ENCODE measurements at places on chromosomes 1 and 21.

- no peaks in the 10 kb centered on the region for H3K27me3 ChIP-seq
- no peaks in the 10 kb centered on the region for H3K4me1 ChIP-seq
- H3K36me3 ChIP-seq, result no peaks in the 10 kb centered on the region
- H3K27ac ChIP-seq, result no peak overlapping the region
Observed at GRCh38 chr1:244965185-244966030, 101.1 kb upstream of the HNRNPU start.

- no peak for DNase-seq
- H3K4me3 ChIP-seq, result no peak within 1 kb of the TSS
- peaks cover 12% of the 10 kb centered on the region for H3K4me1 ChIP-seq
- no peaks in the 10 kb centered on the region for H3K36me3 ChIP-seq
- H3K27me3 ChIP-seq, result no peaks in the 10 kb centered on the region
Observed at GRCh38 chr1:32250893-32251716, at the start of gene LCK. Gene LCK (plus strand): TSS chr1:32251265. CDS start chr1:32274330, 23,065 bp downstream.

DNA sequence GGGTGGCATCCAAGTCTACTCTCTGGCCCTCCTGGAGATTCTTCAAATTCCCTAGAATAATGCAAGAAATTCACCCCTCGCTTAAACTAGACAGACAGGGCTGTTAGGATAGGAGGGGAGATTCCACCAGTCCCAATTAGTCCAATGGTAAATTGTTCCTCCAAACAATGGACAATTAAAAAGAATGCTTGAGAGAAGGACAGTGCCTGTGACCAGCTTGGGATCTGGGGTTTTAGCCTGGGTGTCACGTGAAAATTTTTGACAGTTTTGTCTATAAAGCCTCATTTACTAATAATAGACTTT is 177.7 kb upstream of the RAB4A start:
- H3K27ac ChIP-seq, result no peak overlapping the region
- no peaks in the 10 kb centered on the region for H3K36me3 ChIP-seq
- peaks cover 8% of the 10 kb centered on the region for H3K4me1 ChIP-seq
- H3K4me3 ChIP-seq, result no peak overlapping the region
- no peaks in the 10 kb centered on the region for H3K27me3 ChIP-seq
- no peak for DNase-seq

- H3K4me1 ChIP-seq, result peaks cover 3% of the 10 kb centered on the region
- H3K27ac ChIP-seq, result no peak overlapping the region
- H3K4me3 ChIP-seq, result no peak overlapping the region
- H3K36me3 ChIP-seq, result no peaks in the 10 kb centered on the region
- no peaks in the 10 kb centered on the region for H3K27me3 ChIP-seq
Observed at GRCh38 chr1:209191262-209191634, 392.3 kb upstream of the CAMK1G start.

- no peak overlapping the region for H3K27ac ChIP-seq
- no peak overlapping the region for H3K4me3 ChIP-seq
- no peaks in the 10 kb centered on the region for H3K27me3 ChIP-seq
Observed at GRCh38 chr1:181173761-181174447, 85.4 kb downstream of the IER5 start.

DNA sequence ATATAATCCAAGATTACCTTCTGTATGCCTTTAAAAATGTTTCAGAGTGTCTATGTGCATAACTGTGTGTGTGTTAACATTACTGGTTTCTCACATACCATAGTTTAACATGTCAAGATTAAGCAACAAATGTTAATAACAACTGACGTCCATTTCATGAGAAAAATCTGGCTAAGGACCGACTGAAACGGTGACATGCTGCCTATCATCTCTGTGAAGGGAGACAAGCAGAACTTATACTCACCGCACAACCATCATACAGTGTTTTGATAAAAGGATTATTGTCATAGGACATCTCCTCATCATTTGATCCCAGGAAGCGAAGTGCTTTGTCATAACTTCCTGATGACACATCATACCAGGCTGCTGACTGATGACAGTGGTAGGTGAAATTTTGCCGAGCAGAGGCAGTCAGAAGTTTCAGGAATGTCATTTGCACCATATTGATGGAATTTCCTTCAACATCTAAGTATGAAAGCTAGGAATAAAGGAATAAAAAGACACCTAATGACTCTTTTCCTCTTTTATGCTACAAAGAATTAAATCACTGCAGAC is 228.8 kb downstream of the COL11A1 start:
- no peaks in the 10 kb centered on the region for H3K36me3 ChIP-seq
- no peak overlapping the region for H3K4me3 ChIP-seq
- no peaks in the 10 kb centered on the region for H3K27me3 ChIP-seq

GRCh38 chr1:24345334-24345733 is 26.2 kb downstream of the GRHL3 start:
- no peaks in the 10 kb centered on the region for H3K36me3 ChIP-seq
- no peaks in the 10 kb centered on the region for H3K4me1 ChIP-seq
- no peak for DNase-seq
- no peak overlapping the region for H3K4me3 ChIP-seq

DNA sequence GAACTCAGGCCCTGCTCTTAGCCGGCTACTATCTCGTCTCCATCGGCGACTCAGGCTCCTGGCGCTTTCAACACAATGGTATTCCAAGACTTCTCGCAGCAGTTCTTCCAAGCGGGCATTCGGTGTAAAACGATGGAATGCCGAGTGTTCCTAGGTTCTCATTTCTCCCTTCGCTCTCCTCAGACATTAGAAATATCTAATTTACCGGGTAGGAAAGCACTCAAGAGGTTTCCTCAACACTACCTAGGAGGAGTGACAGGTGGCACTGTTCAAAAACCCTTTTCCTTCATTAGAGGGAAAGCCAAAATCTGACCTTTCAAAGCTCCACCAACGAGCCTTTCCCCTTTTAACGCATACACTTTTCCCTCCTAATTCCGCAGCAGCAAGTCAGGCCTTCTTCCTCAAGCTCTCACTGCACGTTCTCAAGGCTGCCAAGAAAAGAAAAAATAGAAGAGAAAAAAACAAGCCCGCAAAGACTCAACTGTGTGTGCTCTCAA is 601 bp downstream of the UBE2G2 start:
- peaks cover 19% of the 10 kb centered on the region for H3K4me1 ChIP-seq
- no peaks in the 10 kb centered on the region for H3K36me3 ChIP-seq
- H3K4me3 ChIP-seq, result peak overlapping the region; percentile 77

- H3K4me3 ChIP-seq, result no peak overlapping the region
- H3K4me1 ChIP-seq, result no peaks in the 10 kb centered on the region
- no peaks in the 10 kb centered on the region for H3K27me3 ChIP-seq
- H3K36me3 ChIP-seq, result no peaks in the 10 kb centered on the region
- no peak for DNase-seq
Observed at GRCh38 chr1:44267438-44267837, 54.2 kb downstream of the DMAP1 start.

- H3K4me3 ChIP-seq, result no peak within 1 kb of the TSS
- H3K27ac ChIP-seq, result no peak within 1 kb of the TSS
- DNase-seq, result no peak
- no peaks in the 10 kb centered on the region for H3K27me3 ChIP-seq
Observed at GRCh38 chr1:153040950-153041631, at the start of gene SPRR2D. Gene SPRR2D (minus strand): TSS chr1:153041120. CDS start chr1:153040346, 774 bp downstream.

GRCh38 chr21:44347911-44348451 is 5.4 kb upstream of the TRPM2 start:
- H3K27ac ChIP-seq, result no peak overlapping the region
- peaks cover 8% of the 10 kb centered on the region for H3K4me1 ChIP-seq
- DNase-seq, result no peak
- no peaks in the 10 kb centered on the region for H3K27me3 ChIP-seq
- H3K36me3 ChIP-seq, result no peaks in the 10 kb centered on the region

GRCh38 chr1:113769601-113769970 is 10.3 kb upstream of the PHTF1 start:
- H3K4me1 ChIP-seq, result no peaks in the 10 kb centered on the region
- H3K4me3 ChIP-seq, result no peak overlapping the region

DNA sequence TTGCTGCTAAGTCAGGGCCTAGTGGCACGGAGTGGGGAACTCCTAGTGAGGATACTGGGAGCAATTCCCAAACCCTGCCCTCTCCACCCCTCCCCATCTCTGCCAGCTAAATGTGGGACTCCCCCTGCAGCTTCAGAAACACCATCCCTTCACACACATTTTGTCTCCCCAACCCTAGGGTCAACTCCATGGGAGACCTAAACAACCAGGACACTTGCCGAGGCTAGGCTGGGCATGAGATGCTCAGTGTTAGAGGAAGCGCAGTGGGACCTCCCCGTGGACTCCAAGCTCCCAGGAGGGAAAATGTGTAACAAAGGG is 1.5 kb downstream of the RNF186 start:
- H3K4me3 ChIP-seq, result no peak overlapping the region
- H3K4me1 ChIP-seq, result peaks cover 47% of the 10 kb centered on the region
- no peak overlapping the region for H3K27ac ChIP-seq
- H3K36me3 ChIP-seq, result no peaks in the 10 kb centered on the region

DNA sequence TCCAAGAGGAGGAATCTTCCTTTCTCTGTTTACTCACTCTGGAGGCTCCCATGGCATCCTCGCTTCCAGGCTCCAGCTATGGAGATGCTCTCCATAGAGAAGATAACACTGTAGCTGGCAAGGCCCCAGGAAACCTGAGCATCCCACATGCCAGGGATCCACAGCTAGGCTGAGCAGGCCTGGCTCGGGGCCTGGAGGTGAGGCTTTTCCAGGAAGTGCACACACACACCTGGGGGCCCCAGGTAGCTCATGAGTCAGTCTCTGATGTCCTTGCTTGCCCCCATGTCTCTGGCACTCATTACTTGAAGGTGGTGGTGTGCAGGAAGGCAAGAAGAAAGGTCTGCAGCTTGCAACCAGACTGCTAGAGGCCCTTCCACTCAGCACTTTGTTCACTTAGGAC is 5.5 kb upstream of the LCE5A start:
- no peak for DNase-seq
- no peaks in the 10 kb centered on the region for H3K36me3 ChIP-seq
- no peaks in the 10 kb centered on the region for H3K4me1 ChIP-seq
- no peak overlapping the region for H3K4me3 ChIP-seq
- H3K27me3 ChIP-seq, result no peaks in the 10 kb centered on the region
- H3K27ac ChIP-seq, result no peak overlapping the region

DNA sequence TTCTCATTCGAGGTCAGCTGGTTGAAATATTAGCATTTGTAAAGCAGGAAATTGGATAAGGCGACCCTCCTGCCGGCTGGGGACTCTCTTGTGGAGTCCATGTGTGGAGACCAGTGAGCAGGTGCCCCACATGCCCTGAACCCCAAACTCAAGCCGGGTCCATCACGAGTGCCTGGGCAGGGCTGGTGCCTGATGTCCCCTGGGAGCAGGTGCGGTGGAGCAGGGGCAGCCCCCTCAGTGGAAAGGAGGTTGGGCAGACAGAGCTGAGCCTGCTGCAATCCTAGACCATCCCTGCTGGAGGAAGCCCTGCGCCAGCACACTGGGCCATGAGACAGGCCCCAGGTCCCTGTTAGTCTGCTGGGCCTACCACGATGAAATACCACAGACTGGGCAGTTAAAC is 395.6 kb downstream of the NPHP4 start:
- peaks cover 6% of the 10 kb centered on the region for H3K4me1 ChIP-seq
- no peaks in the 10 kb centered on the region for H3K36me3 ChIP-seq
- peaks cover 2% of the 10 kb centered on the region for H3K27me3 ChIP-seq
- no peak overlapping the region for H3K27ac ChIP-seq

- no peaks in the 10 kb centered on the region for H3K27me3 ChIP-seq
- H3K4me3 ChIP-seq, result no peak overlapping the region
- no peak for DNase-seq
- no peak overlapping the region for H3K27ac ChIP-seq
- H3K4me1 ChIP-seq, result peaks cover 17% of the 10 kb centered on the region
Observed at GRCh38 chr1:19648239-19648638, 4.1 kb downstream of the NBL1 start.

- H3K27ac ChIP-seq, result no peak overlapping the region
- H3K4me1 ChIP-seq, result no peaks in the 10 kb centered on the region
- no peaks in the 10 kb centered on the region for H3K27me3 ChIP-seq
- no peak for DNase-seq
Observed at GRCh38 chr1:228297822-228298221, 90.0 kb downstream of the OBSCN start.

- H3K36me3 ChIP-seq, result peaks cover 8% of the 10 kb centered on the region
- no peak overlapping the region for H3K27ac ChIP-seq
- H3K4me1 ChIP-seq, result no peaks in the 10 kb centered on the region
- no peak for DNase-seq
Observed at GRCh38 chr21:44331650-44332307, 7.4 kb downstream of the CFAP410 start.

GRCh38 chr1:168959382-168959781 is 147.1 kb upstream of the ATP1B1 start:
- no peak for DNase-seq
- no peaks in the 10 kb centered on the region for H3K27me3 ChIP-seq
- no peaks in the 10 kb centered on the region for H3K36me3 ChIP-seq
- H3K27ac ChIP-seq, result no peak overlapping the region
- H3K4me3 ChIP-seq, result no peak overlapping the region
- H3K4me1 ChIP-seq, result no peaks in the 10 kb centered on the region

DNA sequence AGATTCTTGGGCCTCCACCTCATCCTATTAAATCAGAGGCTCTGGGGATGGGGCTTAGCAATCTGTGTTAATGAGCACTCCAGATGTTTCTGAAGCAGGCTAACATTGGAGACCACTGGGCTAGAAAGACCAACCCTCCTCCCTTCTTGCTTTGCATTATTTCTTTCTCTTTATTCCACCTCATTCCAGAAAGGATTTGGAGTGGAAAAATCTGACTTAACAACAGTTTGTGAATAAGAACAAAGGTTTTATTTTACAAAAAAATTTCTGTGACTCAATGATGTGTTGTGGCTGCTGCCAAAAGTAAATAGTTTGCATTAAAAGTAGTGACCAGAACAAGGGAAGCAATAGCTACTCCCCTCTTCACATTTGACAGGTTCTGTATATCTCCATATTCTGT is 79.4 kb downstream of the TGFB2 start:
- DNase-seq, result no peak
- H3K27me3 ChIP-seq, result no peaks in the 10 kb centered on the region
- no peaks in the 10 kb centered on the region for H3K4me1 ChIP-seq

DNA sequence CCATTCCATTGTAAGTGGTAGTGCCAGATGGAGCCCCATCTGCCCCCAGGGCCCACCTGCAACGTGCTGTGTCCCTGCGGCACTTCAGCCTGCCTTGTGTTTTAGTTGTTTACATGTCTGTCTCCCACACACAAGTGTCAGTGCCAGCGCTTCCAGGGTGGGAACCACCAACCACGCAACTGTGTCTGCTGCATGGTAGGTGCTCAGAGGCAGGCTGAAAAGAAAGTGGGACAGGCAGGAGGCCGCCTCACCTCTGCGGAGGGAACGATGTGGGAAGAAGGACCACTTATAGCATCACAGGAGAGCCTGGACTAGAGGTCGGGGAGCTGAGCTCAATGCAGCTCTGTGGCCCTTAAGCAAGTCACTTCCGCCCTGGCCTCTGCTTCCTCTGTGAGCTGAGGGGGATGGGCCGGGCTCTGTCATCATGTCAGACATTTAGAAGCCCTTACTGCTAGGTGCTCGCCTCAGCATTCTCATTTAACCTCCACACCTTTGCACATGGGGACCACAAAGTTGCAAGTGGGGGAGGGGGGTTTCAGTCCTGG is 17.9 kb downstream of the SLC9A1 start:
- peaks cover 3% of the 10 kb centered on the region for H3K4me1 ChIP-seq
- no peak overlapping the region for H3K4me3 ChIP-seq
- DNase-seq, result peak; percentile 47
- H3K36me3 ChIP-seq, result no peaks in the 10 kb centered on the region
- H3K27me3 ChIP-seq, result no peaks in the 10 kb centered on the region

- H3K36me3 ChIP-seq, result no peaks in the 10 kb centered on the region
- no peak for DNase-seq
- H3K4me3 ChIP-seq, result no peak overlapping the region
Observed at GRCh38 chr1:177410179-177410766, 239.5 kb downstream of the BRINP2 start.

- no peak overlapping the region for H3K27ac ChIP-seq
- no peaks in the 10 kb centered on the region for H3K36me3 ChIP-seq
- DNase-seq, result no peak
- no peak overlapping the region for H3K4me3 ChIP-seq
Observed at GRCh38 chr1:9833632-9834031, 9.9 kb upstream of the CLSTN1 start.

Measured in liver (tissue), 10 donors.